Thoracic aorta (tissue), 2 donors: ENCODE measurements at places on chromosomes 5 and 9. TPM values are rescaled to one million over a fixed set of nuclear protein-coding genes. Genes with fewer than 3 reads are reported as not detected.

IL13 gene
- 2.8 TPM for total RNA-seq

DNA sequence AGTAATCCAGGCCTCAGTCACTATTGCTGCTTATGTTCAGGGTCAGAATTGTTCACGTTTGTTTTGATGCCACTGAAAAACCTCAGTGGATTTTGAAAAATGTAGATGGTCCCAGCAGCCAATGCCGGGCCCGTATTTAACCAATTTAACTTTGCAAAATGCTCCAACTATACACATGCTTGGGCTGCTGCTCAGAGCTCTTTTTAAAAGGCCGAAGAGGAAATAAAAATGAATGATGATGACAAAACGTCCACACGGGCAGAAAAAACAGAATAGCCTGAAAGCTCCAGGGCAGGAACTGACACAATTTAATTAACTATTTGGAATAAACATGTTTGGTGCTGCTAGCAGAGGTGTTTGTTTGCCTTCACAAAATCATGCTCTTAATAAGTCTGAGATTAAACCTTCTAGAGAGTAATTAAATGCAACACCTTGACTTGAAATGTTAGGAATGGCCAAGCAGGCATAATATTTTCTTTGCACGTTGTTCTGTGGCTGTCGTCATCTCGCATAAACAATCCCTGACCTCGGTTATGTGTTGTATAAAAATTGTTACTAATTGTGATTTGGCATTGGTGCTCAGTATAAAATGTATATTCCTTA is 152.7 kb downstream of the SLIT3 start:
- no peak overlapping the region for H3K27ac ChIP-seq
- DNase-seq: no peak
- H3K36me3 ChIP-seq: no peaks in the 10 kb centered on the region
- H3K27me3 ChIP-seq: no peaks in the 10 kb centered on the region

IFNA13 gene
- total RNA-seq: not detected

- H3K27ac ChIP-seq: no peak overlapping the region
- no peaks in the 10 kb centered on the region for H3K36me3 ChIP-seq
- H3K4me3 ChIP-seq: no peak overlapping the region
Measured at GRCh38 chr5:112957036-112957808, 19.4 kb upstream of the DCP2 start.

NR6A1 gene
- 0.71 TPM for total RNA-seq

DNA sequence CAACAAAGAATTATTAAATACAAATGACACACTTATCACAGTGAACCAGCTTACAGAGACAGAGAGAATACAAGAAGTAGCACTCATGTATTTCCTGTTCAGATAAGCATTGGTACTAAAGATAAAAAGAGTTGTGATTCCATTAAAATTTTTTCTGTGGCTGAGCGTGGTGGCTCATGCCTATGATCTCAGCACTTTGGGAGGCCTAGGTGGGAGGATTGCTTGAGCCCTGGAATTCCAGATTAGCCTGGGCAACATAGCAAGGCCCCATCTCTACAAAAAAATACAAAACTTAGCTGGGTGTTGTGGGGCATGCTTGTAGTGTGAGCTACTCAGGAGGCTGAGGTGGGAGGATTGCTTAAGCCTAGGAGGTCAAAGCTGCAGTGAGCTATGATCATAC is 32.9 kb downstream of the FCHO2 start:
- H3K4me3 ChIP-seq: no peak overlapping the region
- no peaks in the 10 kb centered on the region for H3K4me1 ChIP-seq
- H3K36me3 ChIP-seq: peaks cover 15% of the 10 kb centered on the region
- no peak overlapping the region for H3K27ac ChIP-seq
- H3K27me3 ChIP-seq: no peaks in the 10 kb centered on the region

- no peaks in the 10 kb centered on the region for H3K4me1 ChIP-seq
- H3K4me3 ChIP-seq: no peak overlapping the region
- no peak overlapping the region for H3K27ac ChIP-seq
- H3K36me3 ChIP-seq: no peaks in the 10 kb centered on the region
- H3K27me3 ChIP-seq: no peaks in the 10 kb centered on the region
Measured at GRCh38 chr9:113631871-113632665, 168.5 kb downstream of the RGS3 start.

DNA sequence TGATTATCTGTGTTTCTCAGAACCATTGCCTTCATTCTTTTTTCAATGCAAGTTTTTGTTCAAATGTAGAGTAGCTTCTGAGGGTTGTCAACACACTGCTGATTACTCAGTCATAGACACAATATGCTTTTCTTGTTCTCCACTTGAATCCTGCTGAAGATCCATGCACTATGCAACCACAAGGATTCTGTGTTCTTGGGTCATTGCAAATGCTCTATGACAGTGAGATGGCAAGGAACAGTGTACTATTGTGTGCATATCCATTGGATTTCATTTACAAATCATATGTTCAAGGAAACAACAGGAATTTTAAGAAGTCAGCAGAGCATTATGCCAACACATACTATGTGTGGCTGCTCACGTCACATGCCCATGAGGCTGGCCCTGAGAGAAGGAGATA is 1590.2 kb downstream of the EFNA5 start:
- no peaks in the 10 kb centered on the region for H3K27me3 ChIP-seq
- no peak overlapping the region for H3K4me3 ChIP-seq
- no peak overlapping the region for H3K27ac ChIP-seq
- H3K4me1 ChIP-seq: no peaks in the 10 kb centered on the region
- no peaks in the 10 kb centered on the region for H3K36me3 ChIP-seq
- no peak for DNase-seq

DNA sequence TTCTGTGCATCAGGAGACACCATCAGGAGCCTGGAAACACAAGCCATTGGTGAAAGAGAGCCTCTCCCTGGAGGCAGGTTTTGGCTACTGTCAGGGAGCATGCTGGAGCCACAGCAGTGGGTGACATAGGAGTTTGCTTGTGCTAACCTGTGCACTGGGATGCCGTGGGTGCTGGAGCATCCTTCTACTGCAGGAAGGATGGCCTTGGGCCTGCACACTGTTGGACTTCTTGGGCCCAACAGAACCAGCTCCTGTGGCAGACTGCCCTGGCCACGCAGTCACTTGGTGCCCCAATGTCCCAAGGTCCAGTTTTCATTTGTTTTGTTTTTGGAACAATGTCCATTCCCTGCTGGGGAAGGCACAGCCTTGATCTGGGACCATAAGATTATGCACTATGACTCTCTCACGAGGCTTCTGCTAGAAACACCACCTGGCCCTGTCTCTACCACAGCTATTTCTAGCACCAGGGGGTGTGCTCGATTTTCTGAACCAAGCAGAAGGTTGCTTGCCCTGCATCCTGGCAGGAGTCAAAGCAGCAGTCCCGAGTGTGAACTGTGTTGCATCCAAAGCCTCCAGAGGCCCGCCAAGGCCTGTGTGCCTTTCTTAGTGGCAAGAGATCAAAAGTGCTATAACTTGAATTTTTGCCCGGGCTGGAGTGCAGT is 5.5 kb upstream of the LTC4S start:
- H3K27me3 ChIP-seq: no peaks in the 10 kb centered on the region
- H3K36me3 ChIP-seq: no peaks in the 10 kb centered on the region
- no peak for DNase-seq
- H3K27ac ChIP-seq: no peak overlapping the region
- H3K4me1 ChIP-seq: peaks cover under 1% of the 10 kb centered on the region

CER1 gene
- total RNA-seq: not detected

DNA sequence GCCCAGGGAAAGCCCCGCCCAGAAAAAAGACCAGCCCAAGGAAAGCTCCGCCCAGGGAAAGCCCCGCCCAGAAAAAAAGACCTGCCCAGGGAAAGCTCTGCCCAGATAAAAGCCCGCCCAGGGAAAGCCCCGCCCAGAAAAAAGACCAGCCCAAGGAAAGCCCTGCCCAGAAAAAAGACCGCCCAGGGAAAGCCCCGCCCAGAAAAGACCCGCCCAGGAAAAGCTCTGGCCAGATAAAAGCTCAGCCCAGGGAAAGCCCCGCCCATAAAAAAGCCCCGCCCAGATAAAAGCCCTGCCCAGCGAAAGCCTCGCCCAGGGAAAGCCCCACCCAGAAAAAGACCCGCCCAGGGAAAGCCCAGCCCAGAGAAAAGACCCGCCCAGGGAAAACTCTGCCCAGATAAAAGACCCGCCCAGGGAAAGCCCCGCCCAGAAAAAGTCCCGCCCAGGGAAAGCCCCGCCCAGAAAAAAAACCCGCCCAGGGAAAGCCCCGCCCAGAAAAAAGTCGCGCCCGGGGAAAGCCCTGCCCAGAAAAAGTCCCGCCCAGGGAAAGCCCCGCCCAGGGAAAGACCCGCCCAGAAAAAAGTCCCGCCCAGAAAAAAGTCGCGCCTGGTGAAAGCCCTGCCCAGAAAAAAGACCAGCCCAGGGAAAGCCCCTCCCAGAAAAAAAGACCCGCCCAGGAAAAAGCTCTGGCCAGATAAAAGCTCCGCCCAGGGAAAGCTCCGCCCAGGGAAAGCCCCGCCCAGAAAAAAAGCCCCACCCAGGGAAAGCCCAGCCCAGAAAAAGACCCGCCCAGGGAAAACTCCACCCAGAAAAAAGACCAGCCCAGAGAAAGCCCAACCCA is 11.9 kb downstream of the GRIN1 start:
- H3K4me1 ChIP-seq: no peaks in the 10 kb centered on the region
- DNase-seq: no peak
- no peak overlapping the region for H3K4me3 ChIP-seq
- no peak overlapping the region for H3K27ac ChIP-seq
- no peaks in the 10 kb centered on the region for H3K36me3 ChIP-seq

DNA sequence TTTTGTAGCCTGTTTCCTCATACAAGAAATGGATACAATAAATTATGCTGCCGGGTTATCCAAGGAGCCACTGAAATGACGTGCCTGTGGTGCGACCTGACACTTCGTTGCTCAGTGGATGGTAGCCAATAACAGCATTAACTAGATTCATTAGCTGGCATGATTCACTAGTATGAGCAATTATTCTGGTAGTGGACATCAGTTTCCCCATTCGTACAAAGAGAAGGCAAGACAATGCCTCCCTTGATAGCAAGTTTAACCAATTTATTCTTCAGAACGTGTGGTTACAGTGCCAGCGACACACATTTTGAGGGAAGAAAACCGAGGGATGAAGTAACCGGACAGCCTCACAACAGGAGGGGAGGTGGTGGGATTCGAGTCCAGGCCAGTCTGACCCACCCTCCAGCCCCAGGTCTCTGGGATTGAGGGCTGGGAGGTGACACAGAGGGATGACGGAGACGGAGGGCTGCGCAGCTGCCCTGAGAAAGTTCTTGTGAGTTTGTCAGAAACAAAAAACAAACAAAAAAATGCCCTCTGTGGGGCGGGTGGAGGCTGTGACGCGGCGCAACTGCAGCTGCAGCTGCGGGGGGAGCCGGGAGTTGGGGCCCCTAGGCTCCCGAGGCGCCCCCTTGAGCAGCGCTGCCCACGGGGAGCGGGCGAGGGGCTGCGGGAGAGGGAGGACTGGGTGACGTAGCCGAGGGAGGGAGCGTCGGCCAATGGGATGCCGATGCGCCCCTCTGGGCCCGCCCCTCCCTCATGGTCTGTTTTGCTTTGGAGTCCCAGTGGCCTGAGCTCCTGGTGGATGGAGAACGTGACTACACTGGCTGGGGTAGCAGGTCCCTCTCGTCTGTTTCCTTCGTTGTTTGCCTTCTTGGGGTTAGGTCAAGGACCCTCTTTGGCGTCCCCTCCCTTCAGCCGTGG is 10.9 kb downstream of the LHX2 start:
- H3K4me1 ChIP-seq: peaks cover 14% of the 10 kb centered on the region
- H3K27me3 ChIP-seq: peaks cover 54% of the 10 kb centered on the region
- H3K27ac ChIP-seq: no peak overlapping the region
- no peak for DNase-seq
- no peaks in the 10 kb centered on the region for H3K36me3 ChIP-seq
- no peak overlapping the region for H3K4me3 ChIP-seq

DNA sequence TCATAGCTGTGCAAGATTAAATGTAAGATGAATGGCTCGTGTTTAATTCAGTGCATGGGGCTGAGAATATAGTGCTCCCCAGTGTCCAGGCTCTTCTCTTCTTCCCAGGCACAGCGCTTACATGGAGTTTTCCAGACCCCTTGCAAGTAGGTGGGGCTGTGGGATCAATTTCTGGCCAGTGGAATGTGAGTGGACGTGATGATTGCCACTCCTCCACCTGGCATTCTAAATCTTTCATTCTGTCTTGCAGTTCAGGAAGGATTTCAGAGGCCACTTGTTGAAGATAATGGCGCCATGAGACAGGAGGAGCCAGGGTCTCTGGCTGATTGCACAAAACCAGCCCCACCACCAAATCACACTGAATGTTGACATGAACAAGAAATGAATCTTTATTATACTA is 7.2 kb upstream of the PIP5K1B start:
- H3K27me3 ChIP-seq: no peaks in the 10 kb centered on the region
- no peak overlapping the region for H3K4me3 ChIP-seq

ACOT12 gene
- total RNA-seq: 2.3 TPM

- H3K4me3 ChIP-seq: no peak overlapping the region
- peaks cover 7% of the 10 kb centered on the region for H3K4me1 ChIP-seq
- H3K36me3 ChIP-seq: no peaks in the 10 kb centered on the region
- peak overlapping the region; percentile 23 for H3K27ac ChIP-seq
- no peak for DNase-seq
Measured at GRCh38 chr5:159763562-159763961, 152.7 kb upstream of the ADRA1B start.

ELOVL7 gene
- 3.0 TPM for total RNA-seq

PTPN3 gene
- total RNA-seq: 16.9 TPM

C9 gene
- total RNA-seq: not detected

F2RL2 gene
- 13.7 TPM for total RNA-seq

IFNA2 gene
- total RNA-seq: not detected

RAB3C gene
- 2.8 TPM for total RNA-seq
